A673 (cell line): ENCODE measurements at places on chromosomes 2 and 18. TPM values are rescaled to one million over a fixed set of nuclear protein-coding genes. Genes with fewer than 3 reads are reported as not detected.

GRCh38 chr2:145067549-145068030 is 547.7 kb upstream of the ZEB2 start:
- no peak for DNase-seq

DNA sequence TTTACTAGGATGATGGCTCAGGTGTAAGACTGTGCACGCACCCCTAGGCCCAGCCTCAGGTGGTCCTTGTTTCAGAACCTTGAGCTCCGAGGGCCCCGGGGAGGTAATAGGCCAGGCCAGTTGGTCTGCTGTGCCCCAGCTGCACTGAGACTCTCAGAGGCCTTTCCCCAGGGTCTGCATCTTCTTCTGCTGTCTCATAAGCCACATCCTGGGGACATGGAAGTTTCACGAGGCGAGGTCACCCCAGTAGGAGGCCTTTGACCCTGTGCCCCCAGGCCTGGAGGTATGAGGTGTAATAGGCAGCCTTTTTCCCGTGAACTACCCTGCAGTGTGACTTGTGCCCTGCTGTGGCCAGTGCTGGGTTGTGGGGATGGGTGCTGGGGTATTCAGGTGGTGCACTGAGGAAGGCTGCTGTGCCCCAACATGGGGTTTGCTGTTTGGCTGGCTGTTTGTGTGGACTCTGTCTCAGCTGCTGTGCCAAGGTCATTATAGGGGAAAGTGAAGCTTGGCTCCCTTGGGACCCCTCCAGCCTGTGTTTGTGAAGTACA is 6.9 kb downstream of the OXER1 start:
- no peak for DNase-seq

DNA sequence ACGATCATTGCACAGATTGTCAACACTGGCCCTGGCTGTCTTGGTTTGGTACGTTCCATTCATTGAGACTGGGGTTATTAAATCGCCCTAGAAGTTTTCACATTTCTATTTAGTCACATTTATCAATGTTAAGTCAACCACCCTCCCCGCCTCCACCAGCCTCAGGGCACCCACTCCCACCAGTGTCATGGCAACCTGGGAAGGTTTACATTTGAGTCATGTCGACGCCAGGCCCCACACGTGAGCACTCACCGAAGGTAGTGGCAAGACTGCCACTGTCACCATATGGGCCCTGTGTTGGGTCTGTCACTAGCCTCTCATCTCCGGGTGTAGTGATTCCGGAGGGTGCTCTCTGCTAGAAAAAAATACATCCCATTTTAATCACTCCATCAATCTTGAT is 194.2 kb downstream of the TWIST2 start:
- DNase-seq = no peak

The SULT1C2 gene
- total RNA-seq = not detected in 2 replicates

GRCh38 chr2:112710956-112711750 is 9.7 kb upstream of the NT5DC4 start:
- no peak for DNase-seq
